ENCODE measurements at places on chromosomes 1 and 21.

- no peak for DNase-seq
Observed at GRCh38 chr1:223000632-223001031, 142.4 kb downstream of the TLR5 start.

DNA sequence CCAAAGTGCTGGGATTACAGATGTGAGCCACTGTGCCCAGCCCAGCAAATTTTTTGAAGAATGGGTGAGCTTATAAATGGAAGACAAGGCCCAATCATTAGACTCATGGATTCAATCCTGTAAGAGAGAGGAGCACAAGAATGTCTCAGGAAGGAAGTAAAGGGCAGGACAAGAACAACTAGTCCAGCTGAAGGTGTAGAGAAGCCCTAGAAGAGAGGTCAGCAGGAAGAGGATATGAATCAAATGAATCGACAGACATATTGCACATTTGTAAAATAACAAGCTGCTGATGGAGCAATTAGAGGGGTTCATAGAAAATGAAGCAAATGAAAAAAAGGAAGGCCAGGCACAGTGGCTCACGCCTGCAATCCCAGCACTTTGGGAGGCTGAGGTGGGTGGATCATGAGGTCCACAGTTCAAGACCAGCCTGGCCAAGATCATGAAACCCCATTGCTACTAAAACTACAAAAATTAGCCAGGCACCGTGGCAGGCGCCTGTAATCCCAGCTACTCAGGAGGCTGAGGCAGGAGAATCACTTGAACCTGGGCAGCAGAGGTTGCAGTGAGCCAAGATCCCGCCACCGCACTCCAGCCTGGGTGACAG lies 74.9 kb downstream of the MIS18A start:
- no peak for DNase-seq

DNA sequence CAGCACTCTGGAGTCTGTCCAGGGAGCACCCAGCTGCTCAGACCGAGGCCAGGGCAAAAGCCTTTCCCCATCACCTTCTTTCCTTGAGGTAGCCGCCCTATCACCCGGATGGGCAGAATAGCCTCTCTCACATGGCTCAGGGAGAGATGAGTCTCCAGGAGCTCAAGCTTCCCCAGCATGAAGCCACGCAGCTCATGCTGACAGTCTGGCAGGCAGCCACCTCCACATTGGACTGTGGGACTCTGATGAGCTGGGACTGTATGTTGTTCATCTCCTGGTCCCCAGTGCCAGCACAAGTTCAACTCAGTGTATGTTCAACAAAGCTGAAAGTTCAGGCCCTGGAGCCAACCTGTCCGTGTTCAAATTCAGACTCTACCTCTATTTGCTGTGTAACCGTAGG lies 75.2 kb upstream of the ZC3H12A start:
- no peak for DNase-seq

- DNase-seq = no peak
Observed at GRCh38 chr21:46063734-46064680, 33.9 kb upstream of the COL6A2 start.

GRCh38 chr1:117346206-117346928 lies 20.9 kb upstream of the MAN1A2 start:
- DNase-seq = no peak

DNA sequence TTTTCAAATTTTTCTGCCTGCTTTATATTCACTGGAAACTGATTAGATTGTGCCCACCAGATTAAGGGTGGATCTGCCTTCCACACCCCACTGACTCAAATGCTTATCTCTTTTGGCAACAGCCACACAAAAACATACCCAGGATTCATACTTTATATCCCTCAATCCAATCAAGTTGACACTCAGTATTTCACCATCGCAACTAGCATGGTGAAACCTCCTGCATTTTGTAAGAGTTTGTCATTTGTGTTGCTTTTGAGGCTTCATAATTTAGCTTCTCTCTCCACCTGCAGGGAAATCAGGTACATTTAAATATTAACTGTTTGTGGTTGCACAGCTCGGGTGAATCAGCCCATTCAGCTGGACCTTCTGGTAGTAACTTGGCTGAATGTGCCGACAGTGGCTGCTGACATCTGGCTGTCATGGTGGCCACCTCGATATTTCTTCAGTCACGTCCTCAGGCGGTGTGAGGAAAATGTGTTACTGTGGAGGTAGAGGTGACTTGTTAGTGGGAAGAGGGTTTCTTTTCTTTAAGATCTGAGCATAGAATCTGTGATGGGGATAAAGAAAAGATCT lies 224.0 kb downstream of the PTBP2 start:
- DNase-seq = no peak

- DNase-seq = no peak
Observed at GRCh38 chr1:225923381-225923691, 714 bp downstream of the PYCR2 start.

Measured in NCI-H1436 treated with DMSO at 0.1 percent for 48 hours (cell line).